ENCODE measurements at places on chromosomes 7 and 10.

- DNase-seq = no peak
Observed at GRCh38 chr10:70031215-70031614, 21.4 kb upstream of the MACROH2A2 start.

DNA sequence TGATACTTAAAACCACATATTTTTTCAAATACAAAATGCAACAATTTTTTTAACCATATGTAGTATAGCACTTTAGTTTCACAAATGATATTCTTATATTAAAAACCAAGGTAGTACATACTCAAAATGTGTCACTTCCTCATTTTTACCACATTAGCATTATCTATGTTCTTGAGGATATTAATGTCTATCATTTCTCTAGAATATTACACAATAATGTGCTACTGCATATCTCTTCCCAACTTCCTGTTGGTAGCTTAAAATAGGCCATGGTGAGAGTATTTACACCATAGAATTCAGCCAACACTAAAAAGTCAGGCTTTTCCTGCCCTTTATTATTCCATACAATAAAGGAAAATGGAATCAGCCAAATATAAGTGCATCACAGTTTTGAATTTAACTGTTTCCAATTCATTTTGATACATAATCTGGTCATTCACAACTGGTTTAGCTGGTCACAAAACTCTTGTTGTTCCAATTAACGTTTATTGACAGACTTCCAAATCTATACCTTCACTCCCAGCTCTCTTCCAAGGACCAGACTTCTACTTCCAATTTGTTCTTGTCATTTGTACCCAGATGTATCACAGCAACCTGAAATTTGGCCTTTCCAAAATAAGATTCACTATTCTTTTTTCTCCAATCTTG, 20.0 kb upstream of the LRRC17 start:
- no peak for DNase-seq

DNA sequence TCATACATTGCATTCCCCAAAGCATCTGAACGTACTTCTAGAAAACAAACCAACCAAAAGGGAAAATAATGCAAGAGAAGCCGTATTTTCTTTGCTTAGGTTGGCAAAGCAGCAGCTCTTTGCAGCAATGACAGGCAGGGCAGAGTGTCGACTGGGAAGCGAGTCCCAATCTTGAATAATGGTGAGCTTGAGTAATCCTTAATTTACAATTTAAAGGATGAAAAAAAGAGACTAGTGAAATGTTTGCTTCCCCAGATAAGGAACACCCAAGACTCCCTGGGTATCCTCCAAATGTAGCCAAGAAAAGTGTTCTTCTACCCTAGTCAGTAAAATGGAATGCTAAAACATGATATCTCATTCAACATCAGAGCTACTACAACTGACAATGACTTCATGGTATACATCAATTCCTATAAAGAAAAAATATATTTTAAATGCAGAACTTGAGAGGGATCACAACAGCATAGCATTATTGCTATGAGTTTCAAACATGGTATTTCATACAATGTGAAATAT, 32.0 kb downstream of the GPAM start:
- DNase-seq = no peak

DNA sequence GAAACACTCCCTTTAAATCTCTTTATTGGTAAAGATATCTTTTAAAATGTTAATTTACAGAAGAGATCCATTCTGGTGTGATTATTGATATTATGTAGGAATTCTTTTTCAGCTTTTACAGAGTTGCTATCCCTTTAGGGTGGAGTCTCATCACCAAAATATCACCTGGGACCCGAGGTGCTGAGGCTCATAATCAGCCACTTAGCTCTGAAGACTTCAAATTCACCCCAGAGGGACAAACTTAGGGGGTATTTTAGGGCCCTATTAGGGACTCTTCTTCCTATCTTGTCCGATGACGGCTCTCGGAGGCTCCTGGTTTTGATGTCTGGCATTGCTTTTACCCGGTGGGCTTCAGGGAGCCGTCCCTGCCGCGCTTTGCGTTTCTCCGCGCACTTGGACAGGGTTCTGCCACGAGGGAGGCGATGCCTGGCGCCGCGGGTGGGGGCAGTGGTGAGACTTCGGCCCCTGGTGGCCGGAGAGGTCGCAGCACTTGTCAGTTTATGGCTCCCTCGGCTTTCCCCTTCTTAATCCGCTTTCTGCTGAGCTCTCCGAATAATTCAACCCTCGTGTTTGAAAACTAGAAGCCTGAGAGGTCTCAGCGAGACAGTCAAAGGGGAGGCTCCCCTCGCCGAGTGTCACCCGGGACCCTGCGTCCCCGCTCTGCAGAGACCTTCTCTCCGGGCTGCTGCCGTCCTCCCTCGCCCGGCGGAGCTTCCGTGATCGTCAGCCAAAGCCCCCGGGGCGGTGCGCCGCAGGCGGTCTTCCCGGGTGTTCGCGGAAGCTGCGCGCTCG, 27.8 kb downstream of the RBM20 start:
- DNase-seq = peak; percentile 90

DNA sequence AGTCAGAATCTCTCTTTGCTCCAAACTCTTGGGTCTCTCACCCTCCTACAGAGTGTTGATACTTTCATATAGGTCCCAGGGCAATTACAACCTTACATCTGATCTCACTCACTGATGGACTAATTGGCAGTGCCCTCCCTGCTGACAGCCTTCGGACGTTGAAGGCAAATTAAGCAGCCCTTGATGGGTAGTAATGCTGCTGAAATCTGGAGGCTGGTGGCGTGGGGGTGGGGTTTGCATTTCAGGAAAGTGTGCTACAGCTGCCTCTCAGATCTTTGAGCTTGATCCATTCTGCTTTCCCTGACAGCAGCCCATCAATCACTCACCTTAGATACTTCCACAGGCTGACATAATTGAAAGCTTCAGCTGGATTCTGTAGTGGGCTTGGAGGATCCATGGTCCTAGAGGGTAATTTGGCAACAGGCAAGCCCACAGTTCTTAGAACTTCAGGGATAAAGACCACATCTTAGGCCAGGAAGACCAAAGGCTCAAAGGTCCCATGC, 349.1 kb upstream of the PODXL start:
- DNase-seq = no peak

DNA sequence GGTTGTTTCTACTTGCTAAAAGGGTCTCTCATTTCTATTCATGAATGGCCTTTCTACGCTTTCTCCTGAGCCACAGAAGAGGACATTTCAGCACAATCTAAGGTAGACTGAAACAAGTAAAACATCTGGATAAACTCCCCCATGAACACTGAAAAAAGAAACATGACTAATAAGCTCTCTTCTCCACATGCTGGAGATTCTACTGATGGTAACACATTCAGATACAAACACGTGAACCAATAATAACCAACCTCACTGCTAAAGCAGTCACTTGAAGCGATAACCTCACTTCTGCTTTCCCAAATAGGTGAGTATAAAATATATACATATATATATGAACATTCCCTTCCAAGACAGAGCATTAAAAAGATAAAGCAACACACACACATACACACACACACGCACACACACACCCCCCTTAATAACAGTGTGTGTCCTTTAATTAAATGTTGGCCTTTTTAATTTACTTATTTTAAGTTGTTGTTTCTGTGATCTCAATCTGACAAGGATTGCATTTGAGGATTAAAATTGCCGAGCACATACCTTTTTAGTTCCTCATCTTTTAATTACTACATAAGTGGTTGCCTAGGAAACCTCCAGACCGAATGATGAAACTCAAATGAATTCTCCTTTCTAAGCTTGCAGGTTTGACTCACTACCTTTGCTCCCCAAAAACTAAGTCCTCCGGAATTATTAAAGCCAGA, 292.4 kb upstream of the KLF14 start:
- DNase-seq = no peak

GRCh38 chr7:134707663-134708378, 61.2 kb downstream of the BPGM start:
- no peak for DNase-seq

- no peak for DNase-seq
Observed at GRCh38 chr7:45919231-45919784, 1.8 kb downstream of the IGFBP3 start.

GRCh38 chr7:98992076-98992475, 113.7 kb downstream of the TRRAP start:
- no peak for DNase-seq
